ENCODE measurements at places on chromosomes 4 and X. TPM values are rescaled to one million over a fixed set of nuclear protein-coding genes. Genes with fewer than 3 reads are reported as not detected.

The RNF128 gene
- total RNA-seq: 0.17 TPM

The DKK2 gene
- total RNA-seq: not detected

The LINC00632 gene
- 0.23 TPM for total RNA-seq

The OTC gene
- total RNA-seq: 2.4 TPM

The STK32B gene
- total RNA-seq: 24.2 TPM

The LRIT3 gene
- 0.17 TPM for total RNA-seq

All from dermis blood vessel endothelial cell (primary cell).